NCI-H1417 (cell line): ENCODE measurements at places on chromosomes 6 and 20.

GRCh38 chr6:86010915-86011786 is 368.5 kb upstream of the SYNCRIP start:
- no peak for DNase-seq

- no peak for DNase-seq
These were observed 30.0 kb downstream of the KCNG1 start for GRCh38 chr20:50992733-50993457.

GRCh38 chr20:22630701-22631100 is 46.3 kb upstream of the FOXA2 start:
- DNase-seq: peak; percentile 69

DNA sequence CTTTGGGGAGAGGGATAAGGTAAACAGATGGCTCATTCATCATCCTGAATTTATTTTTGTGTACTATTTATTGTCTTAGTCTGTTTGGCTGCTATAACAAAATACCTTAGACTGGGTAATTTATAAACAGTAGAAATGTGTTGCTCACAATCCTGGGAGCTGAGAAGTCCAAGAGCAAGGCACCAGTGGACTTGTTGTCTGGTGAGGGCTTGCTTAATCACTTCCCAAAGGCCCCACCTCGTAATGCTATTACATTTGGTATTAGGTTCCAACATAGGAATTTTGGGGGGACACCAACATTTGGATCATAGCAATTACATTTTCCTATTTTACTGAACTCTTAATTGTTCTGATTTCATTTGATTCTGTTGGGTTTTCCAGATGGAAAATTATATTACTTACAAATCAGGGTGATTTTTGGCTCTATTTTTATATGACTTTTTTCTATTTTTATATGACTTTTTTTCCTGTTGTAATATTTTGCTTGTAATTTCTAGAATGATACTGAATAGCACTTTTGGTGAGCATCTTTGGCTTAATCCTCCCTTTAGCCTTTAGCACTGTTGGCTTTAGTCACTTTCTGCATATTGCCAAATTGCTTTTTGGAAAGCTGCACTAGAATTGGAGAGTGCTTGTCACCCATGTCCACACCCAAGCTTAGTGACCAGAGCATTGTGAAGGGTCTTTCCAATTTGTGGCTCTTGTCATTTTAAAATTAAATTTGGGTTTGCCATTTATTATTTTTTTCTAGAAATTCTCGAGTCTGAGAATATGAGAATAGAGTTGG is 43.7 kb upstream of the TULP4 start:
- no peak for DNase-seq
